Naive thymus-derived CD4-positive, alpha-beta T cell (primary cell): ENCODE measurements at places on chromosomes 12 and 14. TPM values are rescaled to one million over a fixed set of nuclear protein-coding genes. Genes with fewer than 3 reads are reported as not detected.

The TMEM63C gene
- total RNA-seq: 0.80 TPM

The NGB gene
- not detected for total RNA-seq

- DNase-seq: no peak
These were observed 151.0 kb downstream of the TPH2 start for GRCh38 chr12:72089678-72090077.

DNA sequence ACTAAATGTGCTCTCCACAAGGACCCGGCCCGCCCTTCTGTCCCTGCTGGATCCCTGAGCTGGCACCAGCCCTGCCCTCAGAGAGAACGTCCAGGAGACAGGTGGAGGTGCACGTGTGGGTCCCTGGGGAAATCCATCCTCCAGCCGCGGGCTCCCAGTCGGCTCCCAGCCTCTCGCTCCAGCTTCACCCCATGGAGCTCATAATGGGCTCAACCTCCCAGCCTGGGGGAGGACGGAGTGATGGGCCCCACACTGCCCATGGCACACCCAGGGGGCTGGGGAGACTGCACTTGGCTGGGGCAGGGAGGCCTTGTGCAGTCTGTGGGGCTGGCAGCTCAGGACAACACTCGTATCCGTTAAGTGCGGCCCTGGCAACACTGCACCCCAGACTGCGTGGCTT, 250.5 kb downstream of the TMEM121 start:
- no peak for DNase-seq

DNA sequence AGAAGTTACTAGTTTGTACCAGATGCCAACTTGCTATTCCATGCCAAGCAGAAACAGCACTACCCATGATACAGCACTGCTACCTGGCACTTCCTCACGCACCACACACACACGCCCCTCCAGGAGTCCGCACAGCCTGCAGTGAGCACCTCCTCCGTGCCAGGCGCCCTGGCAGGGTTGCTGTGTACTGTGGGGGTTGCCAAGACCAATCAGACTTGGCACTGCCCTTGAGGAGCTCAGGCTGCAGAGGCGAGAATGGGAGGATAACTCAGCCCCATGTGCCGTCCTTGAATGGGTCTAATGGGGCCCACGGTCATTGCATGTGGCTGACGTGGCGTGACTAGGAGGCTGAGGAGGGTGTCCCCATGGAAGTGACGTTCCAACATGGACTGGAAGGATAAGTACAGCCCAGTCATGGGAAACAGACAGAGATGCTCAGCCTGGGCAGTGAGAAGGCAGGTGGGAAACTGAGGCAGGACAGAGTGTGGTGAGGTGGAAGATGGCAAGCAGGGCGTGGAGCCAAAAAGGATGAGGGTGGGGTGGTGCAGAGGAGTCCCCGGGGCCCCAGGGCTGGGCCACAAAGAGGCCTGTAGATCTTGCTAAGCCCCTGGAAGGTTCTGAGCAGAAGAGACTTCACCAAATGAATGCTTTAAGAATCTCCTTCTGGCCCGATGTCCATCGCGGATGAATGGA, 65.3 kb upstream of the C14orf180 start:
- no peak for DNase-seq

DNA sequence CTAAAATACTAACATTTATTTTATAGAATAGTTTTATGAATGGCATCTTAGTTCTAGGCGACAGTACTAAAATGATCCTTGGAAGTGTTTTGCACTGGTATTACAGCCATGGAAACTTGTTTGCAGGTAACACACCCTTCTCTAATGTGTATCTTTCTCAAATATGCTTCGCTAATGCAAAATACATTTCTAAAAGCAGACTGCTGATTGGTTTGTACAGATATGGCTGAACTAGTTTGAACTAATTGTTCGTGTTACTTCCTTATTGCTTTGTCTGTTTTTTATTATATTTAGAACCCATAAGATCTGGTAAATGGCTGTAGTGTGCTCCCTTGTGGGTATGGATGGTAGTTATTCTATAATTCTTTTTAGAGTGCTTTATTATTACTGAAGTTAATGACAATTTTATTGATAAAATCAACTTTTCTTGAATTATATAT, 53.0 kb downstream of the ATF7IP start:
- no peak for DNase-seq

DNA sequence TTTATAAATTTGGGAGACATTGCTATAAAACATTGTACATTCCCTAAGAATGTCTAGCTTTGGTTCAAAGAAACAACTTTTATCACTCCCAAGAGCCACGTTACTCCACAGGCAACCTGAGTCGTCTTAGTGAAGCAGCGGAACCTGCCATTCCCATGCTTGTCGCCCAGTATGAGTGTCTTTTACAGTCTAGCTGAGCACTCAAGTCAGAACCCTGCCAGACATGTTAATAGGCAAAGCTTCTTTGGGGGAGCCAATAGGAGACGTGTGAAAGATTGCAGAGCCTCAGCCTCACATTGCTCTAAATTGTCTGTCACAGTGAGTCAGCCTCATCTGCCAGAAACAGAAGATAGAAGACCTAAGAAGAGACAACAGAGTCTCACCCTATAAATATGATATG, 541.6 kb upstream of the FLRT2 start:
- DNase-seq: no peak

DNA sequence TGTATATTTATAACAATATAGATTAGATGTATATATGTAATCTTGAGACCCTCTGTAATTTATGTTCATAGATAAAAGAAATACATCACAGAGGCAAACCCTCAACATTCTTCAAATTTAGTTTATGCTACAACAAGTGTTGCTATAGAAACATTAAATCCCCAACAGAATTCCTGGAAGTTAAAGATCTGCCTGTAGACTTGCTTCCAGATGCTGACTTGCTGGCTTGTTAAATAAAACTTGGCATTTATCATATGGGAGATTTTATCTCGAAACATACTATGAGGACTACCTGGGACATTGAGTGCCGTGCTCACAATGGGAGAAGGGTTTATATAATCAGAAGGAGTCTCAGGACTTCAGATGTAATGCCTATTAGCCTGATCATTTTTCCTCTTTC, 136.3 kb upstream of the PLXNC1 start:
- DNase-seq: no peak
